Left renal cortex interstitium (tissue), 4 donors: ENCODE measurements at places on chromosomes 12 and 14. TPM values are rescaled to one million over a fixed set of nuclear protein-coding genes. Genes with fewer than 3 reads are reported as not detected.

GRCh38 chr14:56491299-56492285 is 88.0 kb upstream of the TMEM260 start:
- DNase-seq, result peak; percentile 26

DNA sequence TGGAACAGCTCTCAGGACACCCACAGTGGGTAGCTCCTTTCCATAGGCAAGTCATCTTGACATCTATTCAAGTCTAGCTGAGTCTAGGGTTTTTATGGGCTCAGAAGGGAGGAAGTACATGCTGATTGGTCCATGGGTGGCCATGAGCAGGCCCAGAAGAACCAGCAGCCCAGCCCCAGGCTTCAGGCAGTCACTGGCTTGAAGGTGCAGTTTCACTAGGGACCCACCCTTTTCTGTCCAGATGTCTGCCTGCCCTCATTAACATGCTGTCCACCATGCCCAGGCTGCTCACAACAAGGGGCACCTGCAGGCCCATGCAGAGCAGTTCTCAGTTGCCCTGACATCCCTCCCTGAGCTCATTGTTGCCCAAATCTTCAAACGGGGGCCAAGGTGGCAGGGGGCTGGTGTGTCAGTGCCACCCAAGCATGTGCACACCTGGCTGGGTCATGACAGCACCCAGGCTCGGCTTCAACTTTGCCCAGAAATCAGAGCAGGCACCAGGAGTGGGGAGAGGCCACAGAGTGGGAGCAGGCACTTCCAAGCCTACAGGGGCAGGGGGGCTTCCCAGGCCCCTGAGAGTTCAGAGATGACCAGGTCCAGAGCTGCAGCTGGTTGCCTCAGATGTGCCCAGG is 18.7 kb upstream of the LGR5 start:
- no peak for DNase-seq

DNA sequence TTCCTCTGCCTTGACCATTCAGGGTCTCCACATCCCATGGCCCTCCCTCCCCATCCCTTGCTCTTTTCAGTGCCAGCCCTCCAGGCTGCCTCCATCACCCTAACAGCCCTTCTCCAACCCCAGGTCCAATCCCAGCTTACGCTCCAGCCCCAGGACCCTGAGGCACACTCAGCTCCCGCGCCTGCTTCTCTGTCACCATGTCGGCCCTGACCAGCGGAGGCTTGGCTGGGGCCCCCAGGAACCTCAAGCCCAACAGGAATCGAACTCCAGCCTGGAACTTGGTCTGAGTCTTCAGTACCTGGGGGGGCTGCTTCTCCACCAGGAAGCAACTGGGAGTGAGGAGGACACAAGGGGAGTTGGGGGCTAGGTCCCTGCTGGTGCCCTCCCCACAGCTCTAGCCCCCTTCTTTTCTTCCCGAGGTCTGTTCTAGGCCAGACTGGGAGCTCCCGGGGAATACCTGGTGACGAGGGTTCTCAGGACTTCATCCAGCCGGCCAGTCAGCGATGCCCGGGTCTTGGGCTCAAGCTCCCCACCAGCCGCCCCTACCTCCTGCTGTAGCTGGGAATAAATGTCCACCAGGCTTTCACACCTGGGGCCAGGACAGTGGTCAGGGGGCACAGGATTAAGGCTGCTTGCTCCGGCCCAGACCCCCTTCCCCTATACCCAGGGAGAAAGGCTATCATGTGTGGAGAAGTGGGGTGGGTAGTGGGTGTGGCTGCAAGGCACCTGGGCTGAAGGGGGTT is 6.0 kb downstream of the STAT6 start:
- no peak for DNase-seq

- DNase-seq, result no peak
These were observed 36.0 kb upstream of the GLIPR1 start for GRCh38 chr12:75444429-75445136.

GRCh38 chr12:4153343-4153892 is 120.1 kb upstream of the CCND2 start:
- no peak for DNase-seq

GRCh38 chr12:41510470-41510869 is 322.4 kb downstream of the PDZRN4 start:
- no peak for DNase-seq

The SPPL3 gene
- 82.4 TPM for polyA plus RNA-seq

GRCh38 chr14:77812028-77812427 is 12.1 kb downstream of the ADCK1 start:
- no peak for DNase-seq

DNA sequence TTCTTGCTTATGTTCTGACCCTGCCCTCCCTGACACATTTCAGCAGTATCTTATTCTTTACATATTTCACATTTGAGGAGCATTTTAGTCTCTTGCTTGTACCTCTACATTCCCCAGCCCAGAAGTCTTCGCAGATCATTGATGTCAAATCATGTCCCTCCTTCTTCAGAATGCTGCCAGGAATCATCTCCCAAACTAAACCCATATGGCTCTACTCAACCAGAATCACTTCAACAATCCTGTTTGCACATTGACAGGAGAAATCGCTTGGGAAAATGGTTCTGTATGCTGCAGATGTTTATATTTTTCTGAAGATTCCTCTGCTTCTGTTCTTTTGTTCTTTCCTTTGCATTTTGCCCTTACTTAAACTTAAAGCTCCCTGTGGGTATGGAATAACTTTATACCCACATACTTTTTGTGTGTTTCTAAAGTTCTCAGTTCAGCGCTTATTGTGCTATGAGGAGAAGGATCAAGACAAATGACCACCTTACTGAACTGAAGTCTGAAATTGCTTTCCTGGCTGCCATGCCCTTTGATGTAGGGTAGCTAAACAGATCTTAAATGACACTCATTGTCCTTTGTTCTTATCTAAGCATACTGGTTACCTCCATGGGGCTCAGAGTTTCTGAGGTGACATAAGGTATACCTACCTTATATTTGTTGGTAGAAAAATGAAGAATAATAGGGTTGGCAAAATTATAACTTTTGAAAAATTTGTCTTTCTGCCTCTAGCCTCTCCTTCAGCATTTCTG is 134.6 kb downstream of the SLC25A21 start:
- no peak for DNase-seq

GRCh38 chr12:43392116-43392515 is 159.9 kb downstream of the ADAMTS20 start:
- no peak for DNase-seq

GRCh38 chr14:29111554-29111953 is 345.0 kb downstream of the FOXG1 start:
- DNase-seq, result no peak

The UBE2N gene
- polyA plus RNA-seq, result 156 TPM

- no peak for DNase-seq
These were observed 157.5 kb downstream of the TMTC3 start for GRCh38 chr12:88299567-88300101.

DNA sequence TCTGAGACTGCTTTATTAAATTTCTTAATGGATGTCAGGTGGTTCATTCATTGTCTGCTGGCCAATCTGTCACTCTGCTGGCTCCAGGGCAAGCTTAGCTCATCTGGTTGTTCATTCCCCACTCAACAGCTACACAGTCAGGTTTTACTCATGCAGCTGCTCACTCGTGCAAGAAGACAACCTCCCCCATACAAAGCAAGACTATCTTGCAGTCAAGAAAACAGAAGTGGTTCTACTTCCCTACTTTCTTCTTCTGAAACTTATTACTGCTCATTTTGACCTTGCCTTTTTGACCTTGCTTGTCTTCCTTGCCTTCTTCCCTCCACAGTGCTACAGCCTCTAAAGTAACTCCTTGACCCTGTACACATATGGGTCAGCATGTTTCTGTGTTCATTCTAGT is 277.9 kb downstream of the SSPN start:
- no peak for DNase-seq

The CCDC196 gene
- not detected for polyA plus RNA-seq

- no peak for DNase-seq
These were observed 238.9 kb downstream of the EMP1 start for GRCh38 chr12:13435235-13435933.

DNA sequence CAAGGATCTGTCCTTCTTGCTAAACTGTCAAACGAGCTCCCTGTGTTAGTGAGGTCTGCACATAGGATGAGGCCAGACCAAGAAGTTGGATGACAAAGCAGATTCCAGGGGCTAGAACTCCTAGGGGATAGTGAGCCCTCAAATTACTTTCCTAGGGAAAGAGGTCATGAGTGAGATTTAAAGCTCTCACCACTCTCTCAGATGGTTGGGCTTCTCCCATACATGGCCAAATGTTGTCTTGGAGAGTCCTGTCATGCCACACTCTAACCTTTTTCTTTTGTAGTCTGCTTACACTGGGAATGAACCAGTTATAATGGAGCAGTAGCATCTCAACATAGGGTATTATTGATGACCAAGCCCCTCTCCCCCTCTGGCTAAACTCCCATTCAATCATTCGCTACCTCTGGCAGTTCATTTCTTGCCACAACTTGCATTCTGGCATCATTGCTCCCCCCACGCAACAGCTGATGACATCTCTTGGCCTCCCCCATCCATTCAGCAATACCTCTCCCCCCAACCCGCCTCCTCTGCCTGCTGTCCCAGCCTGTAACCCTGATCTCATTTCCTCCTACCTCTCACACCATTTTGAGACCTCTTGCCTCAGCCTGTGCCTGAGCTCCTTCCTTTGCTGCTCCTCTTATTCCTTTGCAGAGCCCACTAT is 64.7 kb upstream of the CISTR start:
- DNase-seq, result no peak

DNA sequence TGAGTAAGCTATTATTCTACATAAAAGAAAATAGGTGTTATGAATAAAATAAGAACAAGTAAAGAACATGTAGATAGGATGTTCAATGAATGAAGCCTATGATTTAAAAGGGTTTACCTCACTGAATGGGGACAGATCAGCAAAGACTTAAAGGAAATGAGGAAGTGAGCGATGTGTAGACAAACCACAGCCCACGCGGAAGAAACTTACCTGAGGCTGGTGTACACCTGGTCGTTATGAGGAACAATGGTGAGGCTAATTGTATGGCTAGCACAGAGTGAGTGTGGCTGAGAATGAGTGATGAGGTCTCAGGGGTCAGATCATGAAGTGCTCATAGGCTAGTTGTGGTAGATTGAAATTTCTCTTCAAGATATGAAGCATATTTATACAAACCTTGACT is 221.7 kb downstream of the ALG10B start:
- DNase-seq, result no peak

- no peak for DNase-seq
These were observed 100.7 kb downstream of the TSPAN9 start for GRCh38 chr12:3177778-3178425.

GRCh38 chr12:8156845-8157244 is at the start of gene ZNF705A:
Gene ZNF705A (plus strand): TSS chr12:8157015. CDS start chr12:8172626, 15,611 bp downstream.
- DNase-seq, result no peak

DNA sequence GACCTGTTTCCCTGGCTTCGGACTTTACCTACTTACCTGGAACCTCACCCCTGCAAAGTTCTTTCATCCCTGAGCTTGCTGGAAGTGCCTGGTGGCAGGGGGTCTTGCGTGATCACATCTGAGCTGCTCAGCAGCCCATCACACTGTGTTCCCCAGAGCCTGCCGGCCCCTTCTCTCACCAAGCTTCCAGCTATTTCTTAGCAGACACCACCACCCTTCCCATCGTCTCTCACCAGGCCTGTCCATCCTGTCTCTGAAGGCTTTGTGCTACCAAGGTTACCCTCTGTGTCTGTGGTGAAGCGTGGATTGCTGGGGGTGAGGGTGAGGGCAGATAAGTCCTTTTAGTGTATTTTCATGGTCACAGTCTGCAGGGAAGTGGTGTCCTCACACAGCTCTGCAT is 78.8 kb upstream of the NRXN3 start:
- no peak for DNase-seq

DNA sequence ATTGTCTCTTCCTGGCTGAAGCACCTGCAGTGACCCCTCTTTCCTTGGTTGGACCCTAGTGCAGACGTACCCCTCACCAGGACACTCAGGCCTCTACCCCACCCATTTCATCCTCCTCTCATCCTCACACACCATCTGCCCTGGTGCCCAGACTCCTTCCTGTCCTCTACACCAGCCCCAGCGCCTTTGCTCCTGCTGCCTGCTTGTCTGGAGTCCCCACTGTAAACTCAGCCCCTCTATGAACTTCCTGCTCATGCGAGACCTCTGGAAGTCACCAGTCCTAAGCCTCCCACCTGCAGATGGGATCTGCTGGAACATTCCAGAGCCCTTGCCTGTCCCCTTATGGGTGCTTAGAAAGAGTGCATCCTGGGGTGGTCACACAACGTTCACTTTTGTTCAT is 242.5 kb downstream of the ADGRD1 start:
- no peak for DNase-seq

The GDF3 gene
- 0.43 TPM for polyA plus RNA-seq

- no peak for DNase-seq
These were observed 261.9 kb upstream of the LRIG3 start for GRCh38 chr12:59182191-59182590.

The SLC4A8 gene
- 5.1 TPM for polyA plus RNA-seq
